Endothelial cell (in vitro differentiated cells): ENCODE measurements at places on chromosomes 12 and 14.

DNA sequence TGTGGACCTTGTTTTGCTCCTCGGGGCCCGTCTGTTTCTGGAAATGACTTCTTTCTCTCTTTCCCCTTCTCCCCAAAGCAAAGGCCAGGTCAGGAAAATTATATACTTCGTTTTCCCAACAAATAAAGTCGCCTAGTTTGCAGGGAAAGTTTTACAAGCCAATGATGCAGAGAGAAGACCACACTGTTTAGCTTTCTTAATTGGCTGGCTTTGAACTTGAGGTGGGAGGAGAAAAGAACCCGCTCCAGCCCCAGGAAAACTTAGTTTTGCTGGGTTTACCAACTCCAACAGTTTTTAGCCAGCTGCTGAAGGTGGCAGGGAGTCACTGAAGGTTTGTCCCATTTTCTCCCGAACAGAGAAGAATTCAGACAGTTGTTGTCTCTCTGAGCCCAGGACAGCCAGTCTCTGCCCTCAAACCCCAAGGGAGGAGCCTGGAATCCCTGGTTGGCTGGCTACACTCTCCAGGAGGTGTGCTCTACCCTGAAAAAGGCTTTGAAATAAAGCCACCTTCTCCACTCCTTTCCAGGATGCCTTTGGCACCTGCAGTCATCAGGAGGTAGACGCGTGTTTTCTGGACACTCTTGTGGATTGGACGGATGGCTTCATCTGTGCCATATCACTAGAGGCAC, 24.8 kb downstream of the BCL11B start:
- H3K36me3 ChIP-seq: no peaks in the 10 kb centered on the region
- no peaks in the 10 kb centered on the region for H3K4me1 ChIP-seq
- peaks cover 2% of the 10 kb centered on the region for H3K27me3 ChIP-seq
- DNase-seq: no peak

DNA sequence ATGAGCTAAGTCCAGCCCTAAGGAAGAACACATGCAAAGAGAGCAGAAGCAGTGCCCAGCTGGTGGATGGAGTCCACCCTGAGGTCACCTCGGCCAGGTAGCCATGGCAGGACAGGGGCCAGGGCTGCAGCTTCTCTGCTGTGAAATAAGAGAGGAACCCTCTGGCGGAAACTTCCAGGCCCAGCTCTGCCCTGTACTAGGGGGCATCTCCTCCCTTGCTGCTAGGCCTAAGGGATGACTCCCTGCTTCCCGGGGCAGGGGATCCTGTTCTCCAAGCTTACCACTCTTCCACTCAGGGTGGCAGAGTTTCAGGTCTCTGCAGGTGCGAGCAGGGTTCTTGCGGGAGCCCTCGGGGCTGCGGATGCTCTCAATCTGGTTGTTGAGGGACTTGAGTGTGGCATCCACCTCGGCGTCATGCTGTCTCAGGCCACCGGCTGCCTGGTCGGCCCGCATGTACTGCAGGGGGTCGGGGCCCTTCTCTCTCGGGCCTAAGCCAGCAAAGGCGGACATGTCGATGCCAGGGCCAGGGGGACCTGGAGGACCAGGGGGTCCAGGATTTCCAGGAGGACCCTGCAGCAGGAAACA, 11.7 kb downstream of the TMEM106C start:
- H3K4me3 ChIP-seq: no peak overlapping the region
- H3K27me3 ChIP-seq: peaks cover 15% of the 10 kb centered on the region
- DNase-seq: no peak

DNA sequence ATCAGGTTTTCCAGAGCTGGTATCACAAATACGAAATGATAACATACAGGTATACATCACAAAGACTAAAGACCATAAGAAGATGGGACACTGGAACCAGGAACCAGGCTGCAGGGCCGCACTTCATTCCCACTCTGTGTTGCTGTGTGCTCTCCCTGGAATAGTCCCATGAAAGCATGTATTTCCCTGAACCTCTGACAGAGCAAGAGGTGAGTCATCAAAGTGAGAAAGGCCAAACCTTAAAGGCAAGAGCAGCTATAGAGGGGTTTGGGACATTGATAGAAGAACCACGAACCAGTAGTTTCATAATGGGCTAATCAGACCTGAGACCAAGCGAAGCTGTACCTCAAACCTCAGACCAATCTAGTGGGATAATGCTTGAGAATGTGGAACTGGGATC, 283.0 kb upstream of the PRKD1 start:
- no peaks in the 10 kb centered on the region for H3K27me3 ChIP-seq
- no peak overlapping the region for H3K27ac ChIP-seq
- no peak for DNase-seq
- H3K36me3 ChIP-seq: no peaks in the 10 kb centered on the region
- no peaks in the 10 kb centered on the region for H3K4me1 ChIP-seq

- no peaks in the 10 kb centered on the region for H3K27me3 ChIP-seq
- H3K27ac ChIP-seq: no peak overlapping the region
- no peak overlapping the region for H3K4me3 ChIP-seq
- no peaks in the 10 kb centered on the region for H3K4me1 ChIP-seq
- DNase-seq: no peak
- H3K36me3 ChIP-seq: no peaks in the 10 kb centered on the region
Measured at GRCh38 chr14:60713513-60713912, 10.6 kb downstream of the SIX4 start.

DNA sequence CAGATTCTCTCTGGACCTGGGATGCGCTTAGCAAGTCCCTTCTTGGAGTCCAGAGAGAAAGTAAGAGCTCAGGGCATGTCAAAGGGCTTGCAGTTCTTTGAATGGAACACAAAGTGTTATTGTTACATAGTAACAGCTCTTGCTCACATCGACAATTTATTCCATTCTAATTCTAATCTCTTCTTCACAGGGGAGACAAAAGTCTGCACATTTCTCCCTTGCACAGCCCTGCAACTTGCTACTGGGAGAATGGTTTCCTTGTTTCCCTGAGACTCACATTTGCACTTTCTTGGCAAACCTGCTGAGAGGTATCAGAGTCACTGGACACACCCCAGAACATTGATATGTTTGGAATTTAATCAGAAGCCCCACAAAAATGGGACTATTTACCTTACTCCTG, 209.9 kb upstream of the IGF1 start:
- H3K36me3 ChIP-seq: no peaks in the 10 kb centered on the region
- no peak overlapping the region for H3K4me3 ChIP-seq
- H3K27ac ChIP-seq: no peak overlapping the region
- DNase-seq: no peak

DNA sequence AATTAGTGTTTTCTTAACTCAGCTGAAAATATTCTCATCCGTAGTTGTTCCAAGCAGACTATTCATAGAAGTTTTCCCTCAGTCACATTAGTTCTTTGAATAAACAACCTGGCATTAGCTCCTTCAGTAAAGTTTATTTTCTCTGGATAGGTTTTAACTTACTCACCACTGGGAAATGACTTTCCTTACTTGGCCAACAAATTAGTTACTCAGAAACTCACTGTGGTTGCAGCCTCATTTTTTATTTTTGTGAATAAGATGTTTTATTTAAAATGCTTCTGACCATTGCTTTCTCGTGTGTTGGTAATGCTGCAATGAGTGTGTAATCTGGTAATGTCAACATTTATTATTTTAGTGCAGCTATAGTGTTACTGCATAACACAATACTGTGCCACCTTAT, 74.9 kb downstream of the NOVA1 start:
- H3K4me1 ChIP-seq: peaks cover 4% of the 10 kb centered on the region
- H3K36me3 ChIP-seq: no peaks in the 10 kb centered on the region
- no peaks in the 10 kb centered on the region for H3K27me3 ChIP-seq
- H3K27ac ChIP-seq: peak overlapping the region; percentile 21
- no peak overlapping the region for H3K4me3 ChIP-seq
- DNase-seq: no peak

GRCh38 chr12:108342985-108343384, 3.9 kb upstream of the CMKLR1 start:
- DNase-seq: no peak
- H3K36me3 ChIP-seq: no peaks in the 10 kb centered on the region
- H3K4me1 ChIP-seq: peaks cover 7% of the 10 kb centered on the region
- H3K27me3 ChIP-seq: peaks cover 5% of the 10 kb centered on the region
- H3K27ac ChIP-seq: no peak overlapping the region
- no peak overlapping the region for H3K4me3 ChIP-seq

- H3K36me3 ChIP-seq: peaks cover 7% of the 10 kb centered on the region
- peak overlapping the region; percentile 98 for H3K27ac ChIP-seq
- peaks cover 2% of the 10 kb centered on the region for H3K27me3 ChIP-seq
- H3K4me1 ChIP-seq: peaks cover 41% of the 10 kb centered on the region
- DNase-seq: no peak
Measured at GRCh38 chr12:6452245-6452943, 552 bp downstream of the TAPBPL start.

DNA sequence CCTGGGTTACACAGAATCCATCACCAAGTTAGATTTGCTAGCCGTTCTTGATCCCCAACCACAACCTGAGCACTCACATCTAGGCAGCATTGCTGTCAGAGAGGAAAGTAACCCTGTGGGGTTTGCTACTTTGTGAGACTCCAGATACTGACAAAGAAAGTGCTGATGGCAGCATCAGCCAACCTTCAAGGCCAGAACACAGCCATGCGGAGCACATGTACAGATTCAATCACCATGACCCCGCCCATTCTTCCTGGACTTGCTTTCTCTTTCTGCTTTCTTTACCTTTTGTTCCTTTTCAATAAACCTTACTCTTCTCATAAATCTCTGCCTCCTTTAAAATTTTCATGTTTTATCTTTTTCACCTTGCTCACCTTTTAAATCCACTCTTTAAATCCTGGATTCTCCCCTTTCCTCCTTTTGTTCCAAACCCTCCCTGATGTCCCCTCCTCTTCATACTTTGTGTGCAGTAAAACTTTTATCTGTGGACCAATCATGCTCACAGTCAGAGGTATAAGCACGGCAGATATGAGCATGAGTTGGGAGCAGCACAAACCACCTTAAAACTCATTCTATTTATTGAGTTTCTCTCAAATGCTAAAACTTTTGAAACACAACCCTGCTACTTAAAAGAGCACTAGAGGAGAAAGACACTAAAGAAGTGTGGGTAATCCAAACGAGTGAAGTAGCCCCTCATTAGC, 21.9 kb upstream of the CERS5 start:
- no peaks in the 10 kb centered on the region for H3K36me3 ChIP-seq
- H3K27ac ChIP-seq: no peak overlapping the region
- H3K4me3 ChIP-seq: no peak overlapping the region
- peaks cover 8% of the 10 kb centered on the region for H3K4me1 ChIP-seq
- DNase-seq: no peak
- no peaks in the 10 kb centered on the region for H3K27me3 ChIP-seq

DNA sequence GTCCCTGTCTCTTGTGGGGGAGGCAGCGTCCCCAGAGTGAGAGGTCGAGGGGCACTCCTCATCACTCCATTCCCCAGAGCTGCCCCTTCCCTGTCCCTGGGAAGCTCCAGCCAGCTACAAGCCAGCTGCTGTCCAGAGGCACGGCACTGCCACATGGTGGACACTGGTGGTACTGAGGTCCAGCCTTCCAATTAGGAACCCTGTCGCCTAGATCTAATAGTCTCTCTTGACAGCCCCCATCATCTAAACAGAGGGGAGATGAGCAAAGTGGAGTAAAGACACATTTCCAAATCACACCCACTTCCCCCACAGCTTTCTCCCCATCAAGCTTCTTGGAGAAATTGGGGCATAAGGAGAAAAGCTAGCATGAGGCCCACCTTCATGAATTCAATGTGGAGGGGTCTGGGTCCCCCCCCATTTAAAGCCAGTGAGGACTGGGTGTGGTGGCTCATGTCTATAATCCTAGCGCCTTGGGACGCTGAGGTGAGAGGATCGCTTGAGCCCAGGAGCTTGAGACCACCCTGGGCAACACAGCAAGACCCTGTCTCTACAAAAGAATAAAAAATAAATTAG, 2.1 kb upstream of the INHBE start:
- H3K4me1 ChIP-seq: no peaks in the 10 kb centered on the region
- peak; percentile 88 for DNase-seq
- peaks cover 4% of the 10 kb centered on the region for H3K27me3 ChIP-seq

DNA sequence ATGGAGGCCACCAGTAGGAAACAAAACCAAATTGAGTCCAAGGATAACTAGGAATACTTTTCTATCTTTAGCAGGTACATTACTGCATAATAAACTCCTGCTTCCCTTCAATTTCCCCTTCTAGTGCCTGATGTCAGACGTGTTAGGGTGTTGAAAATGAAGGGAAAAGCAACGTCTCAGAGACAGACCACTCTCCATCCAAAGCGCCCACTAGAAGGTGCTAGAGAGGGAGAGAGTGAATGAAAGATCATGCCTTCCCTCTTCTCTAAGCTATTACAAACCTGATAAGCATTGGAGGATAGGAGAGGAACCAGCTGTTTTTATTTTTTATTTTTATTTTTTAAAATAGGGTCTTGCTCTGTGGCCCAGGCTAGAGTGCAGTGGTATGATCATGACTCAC, 64.1 kb downstream of the ZNF641 start:
- H3K4me3 ChIP-seq: no peak overlapping the region
- H3K4me1 ChIP-seq: peaks cover 10% of the 10 kb centered on the region
- peak; percentile 12 for DNase-seq
- H3K27me3 ChIP-seq: no peaks in the 10 kb centered on the region
- H3K27ac ChIP-seq: peak overlapping the region; percentile 63
